ENCODE measurements at places on chromosomes 1 and 21. TPM values are rescaled to one million over a fixed set of nuclear protein-coding genes. Genes with fewer than 3 reads are reported as not detected.
A peak's percentile ranks its signal among the peaks of the same experiment; 100 is the strongest.

DNA sequence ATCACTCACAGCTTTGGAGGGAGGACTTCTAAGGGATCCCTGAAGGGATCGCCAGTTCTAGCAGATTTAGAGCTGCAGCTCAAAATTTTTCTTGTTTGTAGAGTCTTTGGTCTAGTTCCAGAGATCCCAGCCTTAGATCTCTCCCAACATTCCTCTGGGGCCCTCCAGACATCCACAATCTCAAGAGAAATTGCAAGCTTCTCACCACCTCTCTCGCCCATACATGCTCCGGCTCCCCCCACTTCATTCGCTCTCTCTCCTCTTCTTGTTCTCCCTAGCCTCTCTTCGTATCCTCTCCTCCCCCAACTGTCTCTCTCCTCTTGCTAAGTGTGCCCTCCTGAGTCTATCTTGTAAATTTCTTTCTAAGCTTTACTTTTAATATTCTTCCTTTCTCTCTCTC, 15.1 kb upstream of the TUT4 start:
- DNase-seq: no peak

- no peak for DNase-seq
Observed at GRCh38 chr1:13224480-13225060, 1.4 kb downstream of the PRAMEF18 start.

KRTAP13-2 gene
- total RNA-seq: not detected

DNA sequence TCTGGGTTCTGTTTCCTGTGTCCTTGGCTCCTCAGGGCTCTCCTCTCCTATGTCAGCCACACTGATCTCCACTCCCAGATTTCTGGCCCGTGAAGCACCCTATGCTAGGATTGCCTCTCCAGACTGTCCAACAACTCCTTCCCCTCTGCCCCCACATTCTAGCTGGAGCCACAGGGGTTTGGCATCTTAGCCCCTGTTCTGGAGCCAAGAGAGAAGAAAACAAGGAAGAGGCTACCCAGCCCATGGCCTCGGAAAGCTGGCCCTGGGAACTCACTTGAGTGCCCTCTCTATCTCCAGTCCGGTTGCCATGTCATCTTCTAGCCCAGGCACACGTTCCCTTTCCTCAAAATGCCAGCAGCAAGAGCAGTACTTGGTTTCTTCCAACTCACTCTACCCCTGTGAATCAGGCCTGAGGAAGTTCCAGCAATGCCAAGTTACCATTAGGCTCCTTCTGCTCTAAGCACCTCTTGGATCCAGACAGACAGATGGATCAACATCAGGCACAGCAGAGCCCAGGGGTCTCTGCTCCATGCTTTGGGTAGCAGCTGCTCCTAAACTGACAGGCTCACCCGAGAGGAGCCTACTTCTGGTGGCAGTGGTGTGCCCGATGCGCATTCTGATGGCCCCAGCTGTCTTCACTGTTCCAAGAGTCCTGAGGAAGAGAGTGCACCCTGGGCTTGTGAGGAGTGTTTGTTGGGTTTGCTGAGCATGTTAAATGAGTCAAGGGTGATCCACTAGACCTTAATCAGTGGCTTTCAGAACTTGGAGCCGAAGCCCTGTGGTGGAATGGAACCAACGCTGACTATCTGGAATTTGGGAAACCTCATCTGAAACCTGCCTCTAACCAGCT, 11.6 kb upstream of the GPR61 start:
- DNase-seq: no peak

CSF3R gene
- not detected for total RNA-seq

- no peak for DNase-seq
Observed at GRCh38 chr1:224759135-224759534, 143.0 kb downstream of the CNIH3 start.

- DNase-seq: peak; percentile 44
Observed at GRCh38 chr1:50704126-50704525, 255.9 kb downstream of the FAF1 start.

ANXA9 gene
- total RNA-seq: not detected

- DNase-seq: peak; percentile 1
Observed at GRCh38 chr21:25350056-25350455, 257.2 kb downstream of the MRPL39 start.

GRCh38 chr1:204265665-204266064, 51.9 kb upstream of the GOLT1A start:
- no peak for DNase-seq

DNA sequence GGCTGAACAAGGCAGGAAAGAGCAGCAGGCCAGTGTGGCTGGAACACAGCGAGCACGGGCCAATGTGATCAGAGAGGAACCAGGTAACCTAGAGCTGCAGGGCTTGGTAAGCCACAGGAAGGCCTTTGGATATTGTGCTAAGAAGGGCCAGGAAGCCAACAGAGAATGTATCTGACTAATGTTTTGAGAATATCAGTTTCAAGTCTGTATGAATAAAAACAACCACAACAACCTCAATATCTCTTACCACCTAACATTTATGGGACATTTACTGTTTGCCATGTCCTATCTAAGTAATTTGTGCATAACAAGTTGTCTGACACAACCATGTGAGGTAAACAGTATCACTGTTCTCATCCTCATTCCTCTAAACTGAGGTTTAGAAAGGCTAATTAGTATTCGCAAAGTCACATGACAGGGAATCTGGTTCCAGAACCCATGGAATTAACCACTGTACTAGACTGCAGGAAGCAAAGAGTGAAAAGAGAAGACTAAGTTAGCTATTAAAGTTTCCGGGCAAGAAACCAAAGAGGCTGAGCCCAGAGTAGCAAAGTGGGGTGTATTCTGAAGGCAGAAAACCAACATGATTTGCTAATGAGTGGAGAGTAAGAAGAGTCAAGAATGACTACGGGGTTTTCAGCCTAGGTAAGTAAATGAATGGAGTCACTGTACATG, 38.9 kb downstream of the SPRTN start:
- no peak for DNase-seq

DNA sequence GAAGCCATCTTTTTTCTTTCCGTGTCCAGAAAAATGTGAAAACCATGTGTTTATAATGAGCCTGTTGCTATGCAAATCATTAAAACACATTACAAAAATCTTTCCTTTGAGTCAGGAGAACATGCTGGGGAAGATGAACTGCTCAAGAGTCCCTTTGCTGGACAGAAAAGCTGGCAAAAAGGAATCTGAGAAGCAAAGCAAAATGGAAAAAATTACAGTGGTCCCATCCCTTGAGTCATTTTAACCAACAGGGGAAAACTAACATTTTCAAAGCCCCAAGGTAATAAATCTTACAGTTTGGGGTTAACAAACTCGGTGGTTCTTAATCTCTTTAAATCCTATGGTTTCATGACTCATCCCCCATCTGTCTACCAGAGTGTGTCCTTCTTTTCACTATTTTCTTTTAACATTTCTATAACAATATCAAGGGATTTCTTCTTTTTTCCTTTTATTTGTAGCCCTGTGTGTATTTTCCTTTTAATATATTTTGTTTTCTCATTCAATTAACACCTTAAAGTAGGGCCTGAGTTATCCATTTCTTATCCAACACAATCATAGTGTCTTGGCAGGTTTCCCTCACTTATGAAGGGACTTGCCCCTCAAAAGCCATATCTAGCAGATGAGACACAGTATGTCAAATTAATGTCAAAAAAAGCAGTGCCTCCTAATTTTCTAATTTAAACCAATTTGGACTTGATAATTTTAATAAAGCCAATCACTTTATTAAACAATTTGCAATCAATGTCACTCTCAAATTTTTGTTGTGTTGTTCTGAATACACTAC, 105.4 kb downstream of the PTPN14 start:
- DNase-seq: peak; percentile 61

DNA sequence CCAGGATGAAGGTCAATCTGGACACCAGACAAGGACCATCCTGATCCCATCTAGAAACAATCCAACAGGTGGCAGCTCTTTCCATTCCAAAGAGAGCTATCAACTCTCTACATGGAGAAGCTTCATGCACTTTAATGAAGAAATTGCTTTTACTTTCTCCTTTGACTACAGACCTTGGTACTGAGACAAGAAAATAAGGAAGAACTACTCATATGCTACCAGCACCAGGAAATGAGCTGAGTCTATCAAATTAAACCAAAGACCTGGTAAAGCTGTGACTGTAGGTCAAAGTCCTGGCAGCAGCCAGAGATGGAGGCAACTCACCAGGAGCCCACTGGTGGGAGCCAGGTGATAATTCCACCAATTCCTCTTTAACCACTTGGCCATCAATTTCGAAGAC, 64.3 kb upstream of the LRRC8B start:
- DNase-seq: no peak

- DNase-seq: no peak
Observed at GRCh38 chr21:29641635-29642550, 297.9 kb downstream of the GRIK1 start.

DNA sequence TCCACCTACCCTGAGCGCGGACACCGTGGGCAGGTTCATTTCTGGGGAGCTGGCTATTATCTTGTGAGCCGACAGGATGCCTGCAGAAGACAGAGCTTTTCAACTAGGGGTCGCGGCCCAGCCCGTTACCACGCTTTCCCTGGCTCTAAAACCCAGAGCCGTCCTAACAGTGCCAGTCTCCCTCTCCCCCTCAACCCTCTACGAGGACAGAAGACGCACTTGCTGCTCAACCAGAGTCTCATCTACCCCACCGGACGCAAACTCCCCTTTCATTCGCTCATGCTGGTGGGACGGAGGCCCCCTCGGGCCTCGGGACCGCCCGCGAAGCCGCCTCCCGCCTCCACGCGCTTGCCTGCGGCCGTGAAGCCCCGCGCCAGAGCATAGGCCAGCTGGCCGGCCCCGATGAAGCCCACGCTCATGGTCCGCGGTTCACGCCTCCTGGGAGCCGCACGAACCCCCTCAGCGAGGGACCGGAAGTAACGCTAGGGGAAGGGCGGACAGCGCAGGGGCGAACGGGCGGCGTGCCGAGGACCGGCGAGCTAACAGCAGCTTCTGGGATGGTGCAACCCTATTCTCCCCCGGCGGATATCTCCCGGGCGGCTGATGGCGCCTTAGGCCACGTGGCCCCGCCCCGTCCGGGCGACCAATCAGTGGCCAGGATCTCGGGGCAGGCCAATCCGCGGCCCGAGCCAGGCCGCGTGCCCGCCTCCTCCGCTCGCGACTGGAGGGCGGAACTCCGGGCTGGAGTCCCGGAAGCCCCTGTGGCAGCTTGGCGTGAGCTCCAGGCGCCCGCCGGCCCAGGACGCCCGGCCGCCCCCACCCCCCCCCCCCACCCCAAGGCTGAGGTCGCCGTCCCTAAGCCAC, at the start of gene PYCR2:
Gene PYCR2 (minus strand): TSS at position 559 of the 864 bp plus-strand sequence. CDS start 140 bp downstream, at position 419.
- peak; percentile 97 for DNase-seq

DNA sequence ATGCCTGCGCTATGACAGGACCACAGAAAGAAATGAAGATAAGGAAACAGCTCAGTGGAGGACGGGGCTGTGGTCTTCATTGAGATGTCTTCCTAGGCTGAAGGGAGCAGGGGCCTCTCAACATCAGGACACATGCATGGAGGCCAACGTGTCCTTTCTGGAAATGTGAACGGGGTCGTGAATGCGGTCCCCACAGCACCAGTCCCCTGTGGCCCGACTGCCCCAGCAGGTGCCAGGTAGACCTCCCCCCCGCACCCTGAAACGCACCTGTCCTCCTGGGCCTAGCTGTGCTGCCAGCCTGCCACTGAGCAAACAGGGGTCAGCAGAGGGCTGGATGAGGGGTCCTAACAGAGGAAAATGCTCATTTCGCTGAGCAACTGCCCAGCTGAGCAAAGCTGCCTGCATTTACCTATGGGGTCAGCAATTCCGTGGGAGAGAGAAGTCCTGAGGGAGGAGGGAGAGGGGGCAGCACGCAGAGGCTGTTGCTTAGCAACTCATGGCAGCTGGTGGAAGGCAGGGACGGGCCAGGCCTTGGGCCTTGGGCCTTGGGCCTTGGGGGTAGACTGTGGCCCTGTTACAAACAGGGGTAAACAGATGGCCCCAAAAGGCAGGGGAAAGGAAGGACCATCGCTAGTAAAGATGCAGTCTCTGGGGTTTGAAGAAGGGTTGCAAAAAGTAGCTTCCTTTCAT, 77.4 kb downstream of the NPHP4 start:
- no peak for DNase-seq

CR1L gene
- total RNA-seq: not detected

DNA sequence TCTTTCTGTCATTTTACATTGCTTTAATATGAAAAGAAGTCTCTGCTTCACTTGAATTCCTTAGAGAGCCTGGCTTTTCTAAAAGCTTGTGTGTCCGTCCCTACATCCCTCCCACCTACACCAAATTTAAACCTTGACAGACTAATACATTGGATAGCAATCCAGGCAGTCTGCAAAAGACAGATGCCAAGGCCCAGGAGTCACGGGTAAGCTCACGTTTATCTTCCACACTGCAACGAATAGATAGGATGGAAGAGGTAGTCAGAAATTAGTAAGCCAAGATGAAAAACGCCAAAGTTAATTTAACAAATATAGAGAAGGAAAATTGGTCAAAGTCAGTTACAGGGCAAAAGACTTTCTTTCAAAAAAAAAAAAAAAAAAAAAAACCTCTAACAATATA, 338.1 kb downstream of the SMYD3 start:
- DNase-seq: no peak

DNA sequence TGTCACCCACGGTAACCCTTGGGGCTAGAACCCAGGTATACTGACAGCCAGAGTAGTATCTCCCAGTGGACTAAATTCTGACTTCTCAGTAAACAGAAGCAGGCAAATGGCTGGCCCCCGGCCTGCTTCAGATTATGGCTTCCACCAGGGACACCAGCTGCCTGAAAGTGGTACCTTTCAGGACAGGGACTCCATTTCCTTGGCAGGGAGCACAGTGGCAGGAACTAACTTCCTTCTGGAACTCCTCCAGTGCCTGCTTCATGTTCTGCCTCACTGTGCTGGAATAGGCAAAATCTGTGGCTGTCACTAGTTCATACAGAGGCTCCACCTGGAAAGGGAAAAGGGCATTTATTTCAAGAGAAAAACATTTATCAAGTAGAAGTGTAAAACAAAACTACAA, 32.7 kb downstream of the C8B start:
- no peak for DNase-seq

GRCh38 chr1:168005529-168005928, 68.7 kb upstream of the MPC2 start:
- no peak for DNase-seq

DNA sequence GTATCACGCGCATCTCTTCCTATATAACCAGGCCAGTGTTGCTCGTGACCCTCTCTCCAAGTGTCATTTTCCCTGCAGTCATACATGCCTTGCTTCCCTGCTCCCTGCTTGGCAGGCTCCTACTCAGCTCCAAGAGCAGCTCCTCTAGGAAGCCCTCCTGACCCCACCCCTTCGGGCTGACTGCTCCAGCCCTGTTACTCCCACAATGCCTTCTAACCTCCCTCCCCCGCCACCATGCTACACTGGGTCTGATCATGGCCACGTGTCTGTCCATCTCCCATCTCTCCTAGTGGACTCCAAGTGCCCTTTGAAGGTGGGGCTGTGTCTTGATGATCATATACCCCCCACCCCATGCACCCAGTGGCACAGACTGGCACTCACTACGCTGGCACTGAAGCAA, 44.7 kb downstream of the MRPL37 start:
- no peak for DNase-seq

KIAA1614 gene
- total RNA-seq: 1.5 TPM

GSTM1 gene
- total RNA-seq: not detected

CNST gene
- total RNA-seq: 13.1 TPM

FMO5 gene
- total RNA-seq: 1.1 TPM

- no peak for DNase-seq
Observed at GRCh38 chr1:172427191-172427590, 6.7 kb downstream of the C1orf105 start.

All from lung microvascular endothelial cell (primary cell).